ENCODE measurements at places on chromosomes 1 and 21.

GRCh38 chr1:161185732-161186311 is 8.5 kb upstream of the B4GALT3 start:
- no peak for DNase-seq

DNA sequence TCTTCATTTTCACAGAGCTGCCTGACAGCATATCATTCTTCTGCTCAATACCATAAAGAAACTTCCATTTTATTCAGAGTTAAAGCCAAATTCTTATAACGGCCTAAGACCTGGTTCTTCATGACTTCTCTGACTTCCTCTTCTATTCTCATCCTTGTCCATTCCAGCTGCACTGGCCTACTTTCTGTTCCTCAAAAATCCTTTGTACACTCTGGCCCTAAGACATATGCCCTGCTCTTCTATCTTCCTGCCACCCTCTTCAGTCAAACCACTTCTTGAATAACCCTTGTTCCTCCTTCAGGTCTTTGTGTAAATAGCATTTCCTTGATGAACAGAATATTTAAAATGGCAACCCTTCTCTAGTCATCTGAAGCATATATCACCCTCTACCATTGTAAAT is 1338.7 kb upstream of the ADGRL2 start:
- no peak for DNase-seq

GRCh38 chr1:88800382-88801051 is 90.8 kb downstream of the GTF2B start:
- DNase-seq, result no peak

GRCh38 chr1:15989776-15990175 is 13.9 kb upstream of the ZBTB17 start:
- no peak for DNase-seq

DNA sequence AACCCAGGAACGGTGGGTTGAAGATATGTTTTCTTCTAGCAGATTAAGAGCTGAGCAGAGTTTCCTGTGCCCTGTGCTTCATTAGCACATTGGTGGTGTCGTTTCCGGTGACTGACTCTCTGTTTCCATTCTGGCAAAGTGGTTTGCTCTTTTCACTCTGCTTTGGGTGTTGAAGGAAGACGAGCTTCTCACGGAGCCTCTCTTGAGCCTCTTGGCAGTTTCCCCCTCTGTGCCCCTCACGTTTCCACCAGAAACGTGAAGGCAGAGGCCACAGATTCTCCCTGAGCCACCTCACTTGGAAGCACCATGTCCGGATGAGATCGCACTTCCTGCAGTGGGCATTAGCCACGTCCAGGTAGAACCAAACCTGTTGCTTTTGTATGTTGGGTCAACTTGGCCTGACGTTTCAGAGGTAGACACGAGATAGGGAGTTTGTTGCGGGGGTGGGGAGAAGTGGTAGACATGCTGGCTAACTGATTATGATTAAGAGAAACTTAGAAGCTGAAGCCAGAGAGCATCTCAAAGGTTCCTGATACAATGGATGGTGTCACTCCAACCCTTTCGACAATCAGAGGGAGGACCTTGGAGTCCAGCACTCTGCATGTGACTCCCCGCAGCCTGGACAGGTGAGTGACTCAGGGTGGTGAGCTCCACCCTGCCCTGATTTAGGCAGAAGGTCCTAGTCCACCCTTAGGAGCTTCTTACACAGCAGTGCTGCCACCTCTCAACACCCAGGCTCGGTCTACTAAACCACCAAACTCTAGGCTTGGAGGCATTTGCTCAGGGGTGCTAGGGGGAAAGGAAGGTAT is at the start of gene LAX1:
TSS of gene LAX1 (plus strand) at position 155 of the 809 bp plus-strand sequence. CDS start at position 538, 383 bp downstream.
- DNase-seq, result no peak

DNA sequence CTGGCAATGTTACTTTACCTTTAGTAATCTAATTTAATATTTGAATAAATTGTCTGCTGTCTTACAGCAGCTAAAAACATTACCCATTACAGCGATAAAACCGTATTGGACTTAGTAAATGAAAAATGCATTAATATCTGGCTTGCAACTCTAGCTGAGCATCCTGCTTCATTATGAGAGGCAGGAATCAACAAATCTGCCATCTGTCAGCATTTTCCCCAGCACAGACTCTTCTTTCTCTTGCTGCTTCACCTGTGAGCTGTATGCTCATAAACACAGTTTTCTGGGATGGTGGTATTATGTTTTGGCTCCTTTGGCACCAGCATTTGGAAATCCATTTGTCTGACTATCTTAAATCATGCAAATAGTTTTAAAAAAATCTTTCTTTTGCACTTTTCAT is 487.1 kb downstream of the KCNT2 start:
- no peak for DNase-seq

GRCh38 chr1:45647248-45648021 is 23.6 kb upstream of the CCDC17 start:
- DNase-seq, result no peak

- DNase-seq, result no peak
These were observed 2.4 kb downstream of the KRTAP10-2 start for GRCh38 chr21:44548922-44549321.

DNA sequence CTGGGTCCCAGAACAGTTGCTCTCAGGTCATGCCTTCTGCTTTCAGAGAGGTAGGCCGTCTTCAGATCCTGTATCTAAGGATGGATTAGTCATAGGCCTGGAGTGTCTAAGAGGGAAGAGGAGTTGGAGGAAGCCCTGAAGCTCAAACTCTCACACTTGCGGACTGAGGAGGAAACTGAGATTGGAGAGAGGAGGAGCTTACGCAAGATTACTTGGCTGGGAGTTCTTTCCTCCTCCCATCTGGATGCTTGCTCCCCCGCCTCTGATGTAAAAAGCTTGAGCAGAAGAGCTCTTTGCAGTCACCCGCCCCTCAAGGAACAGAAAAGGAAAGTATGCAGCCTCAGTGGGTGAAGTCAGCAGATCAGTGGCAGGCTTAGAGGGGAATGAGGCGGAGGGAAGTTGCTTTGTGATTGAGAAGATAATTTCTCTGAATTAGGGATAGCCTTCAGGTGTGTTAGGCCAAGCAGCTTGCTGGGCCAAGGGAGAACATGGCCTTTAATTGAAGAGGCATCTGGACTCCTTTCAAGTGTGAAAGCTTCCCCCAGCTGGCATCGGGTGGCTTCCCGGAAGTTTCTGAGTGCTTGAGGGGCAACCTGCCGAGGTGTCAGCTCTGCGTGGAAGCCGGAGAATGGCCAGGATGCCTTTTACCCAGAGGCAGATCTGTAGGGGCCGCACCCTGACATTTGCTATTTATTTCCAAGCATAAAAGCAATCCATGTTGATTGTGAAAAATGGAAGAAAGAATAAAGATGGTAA is 6.6 kb downstream of the ADORA1 start:
- DNase-seq, result no peak
